ENCODE measurements at places on chromosomes 2 and 18.

GRCh38 chr18:59724103-59724502 lies 26.9 kb upstream of the CCBE1 start:
- no peak for DNase-seq

DNA sequence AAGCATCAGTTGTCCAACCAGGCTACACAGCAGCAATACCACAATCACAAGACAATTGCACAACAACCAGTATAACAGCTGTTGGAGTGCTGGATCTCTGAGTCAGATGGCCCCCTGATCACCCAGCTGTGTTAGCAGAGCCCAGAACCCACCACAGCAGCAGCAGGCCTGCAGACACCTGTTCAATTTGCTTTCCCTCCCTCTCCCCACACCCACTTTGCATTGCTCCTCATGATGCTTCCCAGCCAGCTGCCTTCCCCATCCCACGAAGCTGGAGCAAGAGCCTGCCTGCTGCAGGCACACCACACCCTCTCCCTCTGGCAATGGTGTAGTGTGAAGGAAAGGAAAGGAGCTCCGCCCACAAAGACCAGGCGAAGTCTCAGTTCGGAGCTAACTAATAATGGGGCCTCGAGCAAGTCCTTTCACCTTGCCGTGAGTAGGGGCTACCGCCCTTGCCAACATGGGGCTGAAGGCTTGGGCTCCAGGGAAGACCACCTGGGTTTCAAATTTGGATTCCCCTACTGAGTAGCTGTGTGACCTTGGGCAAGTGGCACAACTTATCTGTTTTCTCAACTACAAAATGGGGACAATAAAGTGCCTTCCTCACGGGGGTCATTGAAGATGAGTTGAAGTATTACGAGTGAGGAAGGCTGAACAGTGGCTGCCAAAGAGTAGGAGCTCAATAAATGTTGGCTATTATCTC lies 19.4 kb upstream of the ZBTB7C start:
- DNase-seq = no peak

- DNase-seq = no peak
These were observed 45.9 kb downstream of the FOSL2 start for GRCh38 chr2:28438532-28439063.

GRCh38 chr2:74119339-74119738 lies 28.4 kb downstream of the BOLA3 start:
- no peak for DNase-seq
